ENCODE measurements at places on chromosomes 5 and 9.

DNA sequence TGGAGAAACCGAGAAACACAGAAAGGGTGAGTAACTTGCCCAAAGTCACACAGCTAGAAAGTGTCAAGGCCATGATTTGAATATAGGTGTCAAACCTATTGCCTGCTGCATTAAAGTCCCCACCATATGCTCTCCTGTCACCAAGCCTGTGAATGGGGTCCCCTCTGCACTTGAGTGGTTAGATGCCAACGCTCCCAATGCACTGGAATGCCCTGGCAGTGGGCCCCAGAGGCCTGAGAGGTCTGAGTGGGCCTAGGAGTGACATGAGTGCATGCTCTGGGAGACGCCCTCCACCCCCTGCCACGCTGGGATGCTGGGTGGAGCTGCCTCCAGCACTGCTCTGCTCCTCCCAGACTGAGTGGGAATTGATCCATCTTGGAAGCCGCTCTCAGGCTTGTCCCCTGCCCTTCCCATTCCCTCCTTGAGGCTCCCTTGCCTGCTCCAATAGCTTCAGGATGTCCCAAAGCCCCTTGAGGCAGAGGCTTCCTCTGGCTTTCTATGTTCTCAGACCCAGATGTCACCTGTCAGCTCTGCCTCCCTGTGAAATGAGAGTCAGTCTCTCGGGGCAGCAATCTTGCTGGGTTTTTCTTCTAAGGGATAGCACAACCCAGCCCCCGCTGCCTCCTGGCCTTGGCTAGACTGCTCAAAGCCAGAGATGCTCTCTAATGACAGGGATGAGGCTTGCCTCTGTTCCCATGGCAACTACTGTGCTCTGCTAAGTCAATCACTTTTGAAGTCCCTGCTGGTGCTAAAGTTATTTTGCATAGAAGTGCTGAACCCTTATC is 6.6 kb upstream of the ARSI start:
- no peak for DNase-seq

DNA sequence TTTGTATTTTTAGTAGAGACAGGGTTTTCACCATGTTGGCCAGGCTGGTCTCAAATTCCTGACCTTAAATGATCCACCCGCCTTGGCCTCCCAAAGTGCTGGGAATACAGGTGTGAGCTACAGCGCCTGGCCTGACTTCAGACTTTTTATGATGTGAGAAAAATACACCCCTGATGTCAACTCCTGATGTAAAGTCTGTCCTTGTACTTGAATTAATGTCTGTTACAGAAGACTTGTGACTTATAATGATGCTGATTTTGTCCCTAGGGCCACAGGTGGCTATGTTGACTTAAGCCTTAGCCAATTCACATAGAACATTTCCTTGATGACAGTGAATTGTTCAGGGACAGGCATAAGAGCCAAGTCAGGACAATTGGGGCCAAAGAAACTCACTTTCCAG is 42.5 kb upstream of the MELK start:
- DNase-seq: no peak

DNA sequence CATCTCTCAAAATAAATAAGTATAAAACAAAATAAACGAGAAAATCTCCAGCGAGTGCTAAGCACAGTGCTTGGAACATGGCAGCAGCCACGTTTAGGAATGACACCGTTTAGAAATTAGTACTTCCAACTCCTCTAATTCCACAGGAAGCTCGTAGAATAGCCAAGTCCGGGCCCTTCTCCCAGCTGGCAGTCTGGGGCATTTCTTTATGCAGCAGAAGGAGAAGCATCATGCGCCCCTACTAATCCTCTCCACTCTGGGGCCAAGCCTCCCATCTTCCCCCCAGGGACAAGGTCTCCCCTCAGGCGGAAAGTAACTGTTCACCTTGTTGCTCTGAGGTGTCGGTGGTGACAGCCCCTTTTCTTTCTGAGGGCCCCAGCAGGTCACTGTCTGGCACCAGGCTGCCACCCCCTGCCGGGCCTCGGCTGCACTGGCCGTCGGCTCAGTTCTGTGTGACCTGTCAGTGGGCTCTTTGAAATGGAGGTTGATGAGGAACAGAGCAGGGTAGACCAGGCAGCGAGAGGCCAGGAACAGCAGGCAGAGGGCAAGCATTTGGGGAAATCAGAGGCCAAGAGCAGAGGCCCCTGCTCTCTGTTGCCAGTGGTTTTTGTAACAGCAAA is 113.5 kb upstream of the WWC1 start:
- no peak for DNase-seq

GRCh38 chr9:98521141-98521540 is 187.6 kb downstream of the GABBR2 start:
- no peak for DNase-seq

DNA sequence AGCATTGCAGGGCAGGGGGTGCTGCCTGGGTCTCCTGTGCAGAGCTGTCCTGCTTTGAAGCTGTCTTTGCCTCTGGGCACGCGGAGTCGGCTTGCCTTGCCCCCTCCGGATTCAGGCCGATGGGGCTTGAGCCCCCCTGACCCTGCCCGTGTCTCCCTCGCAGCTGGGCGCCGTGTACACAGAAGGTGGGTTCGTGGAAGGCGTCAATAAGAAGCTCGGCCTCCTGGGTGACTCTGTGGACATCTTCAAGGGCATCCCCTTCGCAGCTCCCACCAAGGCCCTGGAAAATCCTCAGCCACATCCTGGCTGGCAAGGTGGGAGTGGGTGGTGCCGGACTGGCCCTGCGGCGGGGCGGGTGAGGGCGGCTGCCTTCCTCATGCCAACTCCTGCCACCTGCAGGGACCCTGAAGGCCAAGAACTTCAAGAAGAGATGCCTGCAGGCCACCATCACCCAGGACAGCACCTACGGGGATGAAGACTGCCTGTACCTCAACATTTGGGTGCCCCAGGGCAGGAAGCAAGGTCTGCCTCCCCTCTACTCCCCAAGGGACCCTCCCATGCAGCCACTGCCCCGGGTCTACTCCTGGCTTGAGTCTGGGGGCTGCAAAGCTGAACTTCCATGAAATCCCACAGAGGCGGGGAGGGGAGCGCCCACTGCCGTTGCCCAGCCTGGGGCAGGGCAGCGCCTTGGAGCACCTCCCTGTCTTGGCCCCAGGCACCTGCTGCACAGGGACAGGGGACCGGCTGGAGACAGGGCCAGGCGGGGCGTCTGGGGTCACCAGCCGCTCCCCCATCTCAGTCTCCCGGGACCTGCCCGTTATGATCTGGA is 2.7 kb downstream of the CEL start:
- DNase-seq: no peak

GRCh38 chr9:127102176-127102575 is 20.3 kb downstream of the ANGPTL2 start:
- no peak for DNase-seq

DNA sequence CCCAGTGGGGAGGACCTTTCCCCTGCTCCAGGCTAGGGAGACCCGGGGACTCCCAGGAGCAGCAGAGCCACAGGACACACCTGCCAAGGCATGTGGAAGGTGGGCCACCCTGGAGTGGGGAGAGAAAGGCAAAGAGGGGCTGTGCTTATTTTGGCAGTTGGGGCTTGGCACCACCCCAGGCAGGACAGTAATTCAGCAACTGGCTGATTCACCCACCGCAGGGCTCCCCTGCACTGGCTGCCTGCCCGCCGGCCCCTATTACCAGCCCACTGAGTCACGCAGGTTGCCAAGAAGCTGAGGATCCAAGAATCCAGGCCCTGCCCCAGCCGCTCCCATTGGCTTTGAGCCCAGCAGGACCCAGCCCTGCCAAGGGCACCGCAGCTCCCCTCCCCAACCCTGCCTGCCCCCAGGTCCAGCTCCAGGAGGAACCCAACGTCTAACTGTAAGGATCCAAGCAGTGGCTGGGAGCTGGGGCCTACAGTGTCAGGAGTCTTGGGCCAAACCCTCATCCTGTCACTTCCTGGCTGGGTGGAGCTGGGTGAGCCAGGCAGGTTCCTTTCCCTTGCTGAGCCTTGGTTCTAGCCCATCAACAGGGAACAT is 14.2 kb upstream of the RALGDS start:
- DNase-seq: no peak

All from NCI-H2081 treated with DMSO at 0.1 percent for 48 hours (cell line).